Suprapubic skin (tissue), 4 donors: ENCODE measurements at places on chromosomes 4 and X.

- no peaks in the 10 kb centered on the region for H3K27me3 ChIP-seq
- no peak overlapping the region for H3K4me3 ChIP-seq
- no peaks in the 10 kb centered on the region for H3K4me1 ChIP-seq
- H3K36me3 ChIP-seq: no peaks in the 10 kb centered on the region
- H3K27ac ChIP-seq: no peak overlapping the region
Measured at GRCh38 chrX:105975382-105975781, 63.1 kb downstream of the SERPINA7 start.

DNA sequence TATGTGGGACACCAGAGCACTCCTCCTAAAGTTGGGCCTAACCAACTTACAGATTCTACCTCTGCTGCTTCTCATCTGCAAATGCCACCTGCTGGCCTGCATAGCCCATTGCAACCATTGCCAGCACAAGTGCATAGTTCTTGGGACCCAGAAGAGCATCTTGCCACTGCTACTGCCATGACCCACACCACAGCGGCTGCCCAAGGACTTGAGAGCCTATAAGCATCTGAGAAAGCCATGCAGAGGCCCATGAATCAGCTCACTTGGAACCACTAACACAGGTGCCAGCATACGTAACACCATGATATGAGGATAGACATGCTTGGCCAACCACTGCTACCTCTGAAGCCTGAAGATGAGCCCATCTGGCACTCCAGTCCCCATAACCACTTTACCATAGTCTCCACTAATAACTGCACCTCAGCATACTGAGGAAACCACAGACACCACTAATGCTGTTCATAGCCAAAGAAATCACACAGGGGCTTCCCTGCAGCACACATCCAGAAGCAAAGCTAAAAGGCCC, 258.1 kb upstream of the AGTR2 start:
- no peaks in the 10 kb centered on the region for H3K36me3 ChIP-seq
- no peak overlapping the region for H3K4me3 ChIP-seq
- no peak for DNase-seq
- no peaks in the 10 kb centered on the region for H3K27me3 ChIP-seq
- no peak overlapping the region for H3K27ac ChIP-seq

DNA sequence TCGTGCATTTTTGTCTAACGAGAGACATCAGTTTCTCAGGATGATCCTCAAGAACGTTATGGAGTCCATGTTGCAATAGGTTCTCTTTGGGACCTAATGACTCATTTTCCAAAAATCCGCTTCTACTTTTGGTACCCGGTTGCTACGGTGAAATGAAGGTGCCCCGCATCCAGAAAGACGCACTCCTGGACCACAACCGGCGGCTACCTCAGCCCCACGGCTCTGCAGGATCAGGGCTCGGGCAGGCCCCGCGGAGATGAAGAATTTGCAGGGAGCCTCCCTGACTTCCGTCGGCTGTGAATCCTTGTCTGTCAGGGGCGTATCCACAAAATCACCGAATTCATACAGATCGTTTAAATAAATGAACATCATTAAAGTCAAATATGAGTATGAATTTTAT, 15.6 kb downstream of the GTPBP6 start:
- H3K27me3 ChIP-seq: no peaks in the 10 kb centered on the region
- no peak for DNase-seq
- no peak overlapping the region for H3K4me3 ChIP-seq
- H3K4me1 ChIP-seq: no peaks in the 10 kb centered on the region

DNA sequence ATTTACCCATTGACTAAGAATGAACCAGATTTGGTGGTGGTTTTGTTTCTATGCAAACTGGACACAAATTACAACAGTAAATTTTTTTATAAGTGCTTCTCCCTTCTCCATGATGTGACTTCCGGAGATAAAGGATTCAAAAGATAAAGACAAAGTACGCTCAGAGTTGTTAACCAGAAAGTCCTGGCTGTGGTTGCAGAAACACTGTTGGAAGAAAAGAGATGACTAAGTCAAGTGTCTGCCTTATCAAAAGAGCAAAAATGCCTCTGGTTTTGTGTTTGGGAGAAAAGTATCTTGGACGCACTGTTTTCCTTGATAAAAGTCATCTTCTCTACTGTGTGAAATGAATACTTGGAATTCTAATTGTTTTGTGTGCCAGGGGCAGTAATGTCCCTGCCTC, 213.4 kb downstream of the GC start:
- no peak for DNase-seq
- H3K27me3 ChIP-seq: no peaks in the 10 kb centered on the region
- H3K4me1 ChIP-seq: no peaks in the 10 kb centered on the region
- no peak overlapping the region for H3K27ac ChIP-seq
- no peaks in the 10 kb centered on the region for H3K36me3 ChIP-seq

- no peak overlapping the region for H3K27ac ChIP-seq
- H3K4me1 ChIP-seq: peaks cover 7% of the 10 kb centered on the region
- H3K4me3 ChIP-seq: no peak overlapping the region
- H3K36me3 ChIP-seq: peaks cover 2% of the 10 kb centered on the region
Measured at GRCh38 chr4:150256841-150257730, 178.8 kb downstream of the DCLK2 start.
